ENCODE measurements at places on chromosomes 12 and 14.
A peak's percentile ranks its signal among the peaks of the same experiment; 100 is the strongest.

- DNase-seq: peak; percentile 26
Measured at GRCh38 chr14:21528381-21529348, 2.5 kb upstream of the SALL2 start.

GRCh38 chr14:100622224-100622623 is 35.0 kb upstream of the BEGAIN start:
- no peak for DNase-seq

DNA sequence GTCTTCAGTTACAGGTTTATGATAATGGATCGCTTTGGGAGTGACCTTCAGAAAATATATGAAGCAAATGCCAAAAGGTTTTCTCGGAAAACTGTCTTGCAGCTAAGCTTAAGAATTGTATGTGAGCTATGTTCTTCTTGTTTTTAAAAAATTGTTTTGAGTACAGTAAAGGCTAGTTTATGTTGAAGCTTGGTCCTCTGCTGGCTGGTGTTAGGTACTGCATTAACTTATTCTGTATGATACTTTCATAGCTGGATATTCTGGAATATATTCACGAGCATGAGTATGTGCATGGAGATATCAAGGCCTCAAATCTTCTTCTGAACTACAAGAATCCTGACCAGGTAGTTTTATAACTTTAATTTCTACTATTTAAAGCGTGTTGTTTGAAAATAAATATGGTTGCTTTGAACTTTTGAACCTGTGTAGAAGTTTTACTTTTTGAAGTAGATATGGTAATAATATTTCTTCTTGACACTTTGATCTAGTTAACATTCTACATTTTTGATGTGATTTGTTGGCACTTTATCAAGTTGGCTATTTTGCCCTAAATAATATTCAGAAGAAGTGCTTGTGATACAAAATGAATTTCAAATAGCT is 55.7 kb downstream of the VRK1 start:
- no peak for DNase-seq

GRCh38 chr12:120169946-120170345 is 24.6 kb downstream of the GCN1 start:
- no peak for DNase-seq

DNA sequence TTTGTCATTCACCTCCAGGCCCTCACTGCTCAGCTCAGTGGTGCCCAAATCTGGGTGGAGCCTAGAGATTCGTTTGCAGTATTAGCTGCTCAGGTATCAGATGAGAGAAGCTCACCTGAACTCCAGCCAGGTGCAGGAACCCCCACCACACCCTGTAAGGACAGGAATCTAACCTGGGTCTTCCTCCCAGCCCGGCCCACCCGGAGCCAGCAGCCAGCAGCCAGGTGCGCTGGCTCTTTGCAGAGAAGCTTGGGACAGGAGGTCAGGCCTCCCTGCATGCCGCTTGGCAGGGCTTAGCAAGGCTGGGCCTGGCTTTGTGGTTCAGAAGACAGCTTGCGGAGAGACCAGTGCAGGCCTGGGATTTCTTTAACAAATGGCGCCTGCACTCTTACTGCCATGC is 125.6 kb upstream of the MYL2 start:
- DNase-seq: no peak

GRCh38 chr12:127381043-127381668 is 885.8 kb upstream of the TMEM132C start:
- no peak for DNase-seq

GRCh38 chr14:74038020-74038859 is 19.1 kb downstream of the BBOF1 start:
- DNase-seq: peak; percentile 36

DNA sequence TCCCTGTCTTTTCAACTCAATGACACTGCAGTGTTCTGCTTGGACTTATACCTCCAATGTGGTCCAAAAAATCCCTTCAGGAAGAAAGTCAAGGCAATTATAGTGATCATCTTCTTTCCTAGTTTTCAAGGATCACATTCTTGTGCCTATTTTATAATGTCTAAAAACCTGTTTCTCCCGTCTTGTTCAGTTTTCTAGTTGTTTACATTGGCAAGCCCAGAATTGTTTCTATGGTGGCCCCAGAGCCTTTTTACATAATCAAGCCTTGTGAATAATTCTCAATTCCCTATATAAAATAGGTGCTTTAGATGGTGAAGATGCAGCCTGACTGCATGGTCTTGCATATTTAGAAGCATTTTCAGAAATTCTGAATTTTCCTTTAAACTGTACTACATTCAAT is 14.5 kb upstream of the LDHB start:
- no peak for DNase-seq

GRCh38 chr12:54890339-54890738 is 36.0 kb downstream of the MUCL1 start:
- DNase-seq: peak; percentile 50

- DNase-seq: no peak
Measured at GRCh38 chr12:46590991-46591703, 218.6 kb upstream of the SLC38A2 start.

DNA sequence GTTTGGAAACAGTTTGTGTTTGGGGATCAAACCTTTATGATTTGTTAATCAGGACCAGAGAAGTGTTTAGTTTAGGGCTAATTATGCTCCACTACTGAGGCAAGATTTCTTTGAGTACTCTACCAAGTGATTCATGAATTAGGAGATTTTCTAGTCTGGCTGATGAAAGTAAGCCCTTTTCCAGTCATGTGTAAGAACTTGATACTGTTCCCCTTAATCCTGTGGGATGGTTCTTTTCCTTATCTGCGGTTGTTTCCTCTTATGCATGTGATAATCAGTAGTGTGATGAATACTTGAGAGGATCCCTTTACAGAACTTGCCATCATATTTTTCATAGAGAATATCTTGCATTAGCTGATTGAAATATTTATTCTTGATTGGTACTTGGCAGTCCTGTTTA is 42.1 kb downstream of the DYRK2 start:
- no peak for DNase-seq

GRCh38 chr14:68701001-68701741 is 91.7 kb downstream of the ZFP36L1 start:
- DNase-seq: no peak

DNA sequence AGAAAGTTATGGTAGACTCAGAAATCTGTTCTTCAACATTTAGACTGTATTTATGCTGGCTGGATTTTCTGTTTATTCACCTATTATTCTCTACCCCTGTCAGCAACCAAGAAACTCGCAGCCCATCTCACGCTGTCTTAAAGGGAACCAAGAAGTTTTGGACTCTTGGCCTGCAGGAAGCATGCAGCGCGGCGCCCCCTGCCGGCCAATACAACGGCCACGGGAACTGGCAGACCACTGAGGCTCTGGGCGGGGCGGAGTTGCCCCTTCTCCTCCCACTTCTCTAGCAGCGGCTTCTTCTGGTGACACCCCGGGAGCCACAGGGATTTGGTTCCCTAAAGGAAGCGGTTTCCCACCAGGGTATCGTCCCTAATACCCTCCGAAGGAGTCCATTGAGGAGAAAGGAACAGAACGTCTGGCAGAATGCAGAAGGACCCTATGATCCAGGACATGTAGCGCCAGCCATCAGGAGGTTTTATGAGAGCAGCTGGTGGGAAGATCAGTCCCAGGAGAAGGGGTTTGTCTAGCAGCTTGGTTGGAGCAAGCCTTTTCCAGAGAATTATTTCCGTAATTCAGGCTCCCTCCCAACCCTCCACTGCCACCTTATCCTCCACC is 21.0 kb upstream of the RNASE2 start:
- DNase-seq: no peak

Data from NCI-H187 treated with DMSO at 0.1 percent for 48 hours (cell line).